Testis (tissue), 5 donors: ENCODE measurements at places on chromosomes 7 and 10.

GRCh38 chr7:102897856-102898531, 14.8 kb upstream of the LRRC17 start:
- DNase-seq, result no peak

- no peak for DNase-seq
These were observed 115.4 kb downstream of the MDFIC start for GRCh38 chr7:115037128-115037802.

DNA sequence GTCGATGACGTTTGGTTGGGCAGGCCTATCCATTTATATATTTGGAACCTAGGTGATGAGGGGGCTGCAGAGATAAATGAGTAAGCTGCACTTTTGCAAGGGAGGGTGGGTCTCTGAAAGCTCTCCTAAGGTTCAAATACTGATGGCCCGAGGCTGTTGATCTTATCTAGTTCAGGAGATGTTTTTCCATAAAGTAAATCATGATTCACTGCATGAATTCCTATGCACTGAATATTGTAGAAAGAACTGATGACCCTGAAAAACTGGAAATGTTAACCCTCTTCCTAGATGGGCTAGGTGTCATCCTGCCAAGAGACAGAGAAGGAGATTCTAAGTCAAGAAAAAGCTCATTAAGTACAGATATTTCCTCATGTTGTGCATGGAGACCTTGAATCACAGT, 459.9 kb downstream of the PLXNA4 start:
- DNase-seq, result no peak

GRCh38 chr7:157568106-157568769, 231.4 kb downstream of the DNAJB6 start:
- no peak for DNase-seq

- DNase-seq, result no peak
These were observed 343.7 kb upstream of the AOAH start for GRCh38 chr7:37068038-37068437.

DNA sequence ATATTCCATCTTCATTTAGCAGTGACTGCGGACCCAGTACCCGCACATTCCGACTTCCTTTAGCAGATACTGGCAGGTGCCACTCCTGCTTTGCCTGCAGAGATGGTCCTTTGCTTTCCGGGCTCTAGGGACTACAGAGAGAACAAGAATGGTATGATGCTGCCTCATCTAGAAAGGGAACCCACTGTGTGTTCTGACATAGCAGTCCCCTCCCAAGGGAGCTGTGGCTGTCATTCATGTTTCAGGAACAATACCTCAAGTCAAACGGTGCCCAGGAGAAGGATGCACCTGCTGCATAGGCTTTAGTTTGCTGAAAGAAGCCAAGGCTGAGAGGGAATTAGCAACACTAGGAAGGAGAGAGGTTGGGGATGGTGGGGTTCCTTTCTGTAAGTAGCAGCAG, 15.9 kb upstream of the TMEM72 start:
- DNase-seq, result no peak

DNA sequence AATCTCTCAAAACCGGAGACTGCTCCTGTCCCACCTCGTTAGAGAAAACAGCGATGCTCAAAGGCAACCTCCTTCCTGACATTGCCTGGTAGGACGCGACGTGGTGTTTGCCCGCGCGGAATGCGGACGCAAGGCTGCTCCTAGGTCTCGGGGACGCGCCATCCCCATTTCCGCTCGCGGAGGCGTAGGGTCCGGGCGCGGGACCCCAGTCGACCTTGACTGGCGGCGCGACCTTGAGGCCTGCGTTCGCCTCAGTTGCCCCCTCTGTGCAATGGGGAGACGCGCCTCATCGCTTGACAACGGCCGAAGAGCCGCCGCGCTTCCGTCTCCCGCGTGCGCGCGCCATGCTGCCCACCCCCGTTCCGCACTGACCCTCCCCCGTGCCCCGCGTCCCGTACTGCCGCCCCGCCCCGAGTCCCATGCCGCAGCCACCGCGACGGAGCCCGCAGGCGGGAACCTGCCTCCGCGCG, 412 bp upstream of the PPIA start:
- peak; percentile 62 for DNase-seq

DNA sequence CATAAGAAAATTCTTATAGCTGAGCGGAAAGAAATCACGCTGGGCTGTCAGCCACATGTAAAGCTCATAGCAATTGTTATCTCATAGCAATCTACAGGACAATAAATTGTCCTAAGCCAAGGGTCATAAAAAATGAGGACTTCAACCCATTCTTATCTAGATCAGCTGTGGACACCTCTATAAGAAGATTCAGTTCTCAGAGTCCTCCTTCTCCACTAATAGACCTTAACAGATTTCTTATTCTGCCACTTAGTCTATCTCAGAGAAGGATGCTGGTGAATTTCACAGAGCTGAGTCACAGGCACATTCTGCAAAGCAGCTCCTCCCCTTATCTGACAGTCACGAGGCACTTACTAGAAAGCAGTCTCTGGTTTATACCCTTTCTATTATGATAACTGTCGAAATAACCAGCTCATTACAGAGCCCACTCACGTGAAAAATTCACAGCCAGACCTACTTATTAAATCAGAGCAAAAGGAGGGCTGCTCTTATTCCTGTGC, 185.3 kb upstream of the PCLO start:
- no peak for DNase-seq

- DNase-seq, result no peak
These were observed 57.6 kb downstream of the USP6NL start for GRCh38 chr10:11553773-11554381.

DNA sequence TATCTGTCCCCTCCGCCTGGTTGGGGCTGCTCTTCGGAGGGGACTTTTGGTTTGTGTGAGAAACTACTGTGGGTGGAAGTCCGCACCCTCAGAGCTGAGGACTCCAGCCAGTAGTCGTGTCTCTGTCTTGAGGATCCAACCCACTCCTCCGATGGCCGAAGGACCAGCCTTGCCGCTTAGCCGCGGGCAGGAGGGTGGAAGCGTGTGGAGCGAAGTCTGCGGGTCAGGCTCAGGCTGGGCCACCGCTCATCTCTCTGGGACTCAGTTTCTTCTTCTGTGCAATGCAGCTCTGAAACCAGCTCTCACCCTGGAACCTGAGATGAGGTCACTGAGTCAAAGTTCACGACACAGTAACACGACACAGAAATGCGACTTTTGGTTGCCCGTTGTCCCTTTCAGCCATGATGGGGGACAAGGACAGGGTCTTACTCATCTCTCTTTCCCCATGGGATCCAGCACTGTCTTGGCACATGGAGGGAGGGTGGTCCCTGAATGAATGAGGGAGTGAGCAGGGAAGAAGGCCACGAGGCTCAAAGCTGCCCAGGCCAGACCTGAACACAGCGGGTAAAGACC, 133.3 kb upstream of the PODXL start:
- DNase-seq, result no peak

GRCh38 chr7:40698214-40698920, 563.6 kb downstream of the SUGCT start:
- no peak for DNase-seq

DNA sequence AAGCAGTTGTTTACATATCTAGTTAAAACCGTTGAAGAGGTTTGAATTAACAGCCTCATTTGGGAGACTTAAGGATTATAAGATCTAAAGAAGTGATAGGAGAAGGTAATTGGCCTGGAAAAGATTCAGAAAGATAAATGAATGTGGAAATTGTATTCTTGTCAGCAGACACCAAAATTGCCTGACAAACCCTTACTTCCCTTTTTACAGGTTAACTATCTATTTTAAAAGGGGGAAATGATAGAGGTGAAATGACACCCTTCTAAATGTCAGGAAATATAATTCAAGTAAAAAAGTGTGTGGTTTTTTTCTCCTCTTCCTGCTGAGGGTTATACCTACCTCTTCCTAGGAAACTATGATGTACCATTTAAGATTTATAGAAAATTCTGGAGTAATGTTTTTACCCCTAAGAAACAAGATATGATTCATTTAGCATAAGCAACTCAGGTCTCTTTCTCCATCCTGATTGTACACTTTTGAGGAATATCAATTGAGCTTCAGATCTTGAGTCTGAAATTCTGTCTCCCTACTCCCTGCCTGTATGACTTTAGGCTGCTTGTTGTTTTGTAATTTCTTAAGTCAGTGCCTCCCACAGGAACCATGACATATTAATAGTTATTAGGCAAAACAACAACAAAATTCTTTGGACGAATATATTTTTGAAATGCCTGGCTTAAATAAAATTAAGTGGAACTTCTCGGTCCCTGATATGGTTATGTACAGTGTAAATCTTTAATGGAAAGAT, 250.4 kb downstream of the RNLS start:
- no peak for DNase-seq

DNA sequence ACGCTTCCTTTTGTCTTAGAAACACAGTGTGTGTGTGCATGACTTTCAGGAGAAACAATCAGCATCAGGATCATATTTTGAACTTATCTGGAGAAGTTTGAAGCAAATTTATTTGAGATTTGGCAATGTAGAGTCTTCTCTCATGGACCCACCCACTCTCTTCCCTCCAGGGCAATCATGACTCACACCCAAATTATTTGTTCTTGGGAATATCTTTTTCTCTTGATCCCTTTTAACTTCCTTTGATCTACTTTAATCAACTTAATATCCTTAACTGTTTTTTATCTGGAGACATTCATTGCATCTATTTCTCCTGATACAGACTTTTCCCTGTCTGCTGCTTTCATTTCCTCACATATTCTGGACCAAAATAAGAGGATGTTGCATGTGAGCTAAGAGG, 1174.3 kb downstream of the GATA3 start:
- DNase-seq, result no peak

DNA sequence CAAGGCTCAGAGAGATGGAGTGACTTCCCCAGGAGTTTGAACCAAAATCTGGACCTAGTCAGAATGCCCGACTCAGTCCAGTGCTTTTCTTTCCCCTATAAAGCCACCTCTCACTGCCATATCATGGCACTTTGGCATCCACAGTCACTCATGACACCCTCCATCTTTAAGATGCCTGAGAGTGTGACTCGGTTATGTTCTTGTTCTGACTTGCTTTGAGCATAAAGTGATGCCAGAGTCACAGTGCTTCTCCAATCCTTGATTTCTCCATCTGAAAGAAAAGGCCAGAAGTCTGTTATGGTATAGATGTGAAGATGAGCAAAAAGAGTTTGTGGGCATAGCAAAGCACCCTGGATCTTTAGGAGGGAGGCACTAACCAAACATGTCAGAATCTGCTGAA, 538.1 kb downstream of the SORCS1 start:
- DNase-seq, result no peak

DNA sequence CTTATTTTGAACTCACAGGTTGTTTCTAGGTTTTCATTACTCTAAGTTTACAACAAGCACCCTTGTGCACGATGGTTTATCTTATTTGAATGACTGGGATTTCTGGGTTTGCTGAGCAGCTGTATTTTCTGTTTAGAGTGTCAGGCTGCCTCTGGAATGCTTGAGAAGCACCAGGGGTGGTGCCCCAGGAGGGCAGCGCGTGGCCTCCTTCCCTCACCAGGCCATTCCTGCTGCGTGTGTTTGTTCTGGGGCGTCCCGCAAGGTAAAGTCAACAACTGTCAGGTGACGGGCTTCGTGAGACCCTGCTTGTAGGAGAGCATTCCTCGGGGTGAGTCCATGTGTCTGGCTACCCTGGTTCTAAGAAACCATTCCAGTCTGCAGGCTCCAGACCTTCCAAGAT, 54.9 kb downstream of the FAM171A1 start:
- no peak for DNase-seq

DNA sequence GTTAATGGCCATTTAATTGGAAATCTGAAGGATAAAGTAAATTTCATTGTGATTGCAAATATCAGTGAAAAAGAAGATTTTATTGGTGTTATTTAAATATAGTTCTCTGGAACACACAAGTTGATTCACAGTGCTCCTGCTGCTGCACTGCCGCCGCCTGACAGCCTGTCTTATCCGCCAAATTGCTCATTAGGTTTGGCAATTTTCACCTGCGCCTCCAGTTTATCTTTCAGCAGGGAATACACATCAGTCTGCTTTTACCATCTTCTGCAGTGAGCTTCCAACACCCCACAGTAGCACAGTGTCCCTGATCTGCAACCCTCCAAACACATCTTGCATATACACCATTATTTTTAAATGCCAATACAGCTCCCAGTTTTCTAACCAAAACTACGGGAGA, 308.3 kb downstream of the PARD3 start:
- no peak for DNase-seq

- DNase-seq, result no peak
These were observed 66.1 kb downstream of the SHH start for GRCh38 chr7:155746188-155746587.

DNA sequence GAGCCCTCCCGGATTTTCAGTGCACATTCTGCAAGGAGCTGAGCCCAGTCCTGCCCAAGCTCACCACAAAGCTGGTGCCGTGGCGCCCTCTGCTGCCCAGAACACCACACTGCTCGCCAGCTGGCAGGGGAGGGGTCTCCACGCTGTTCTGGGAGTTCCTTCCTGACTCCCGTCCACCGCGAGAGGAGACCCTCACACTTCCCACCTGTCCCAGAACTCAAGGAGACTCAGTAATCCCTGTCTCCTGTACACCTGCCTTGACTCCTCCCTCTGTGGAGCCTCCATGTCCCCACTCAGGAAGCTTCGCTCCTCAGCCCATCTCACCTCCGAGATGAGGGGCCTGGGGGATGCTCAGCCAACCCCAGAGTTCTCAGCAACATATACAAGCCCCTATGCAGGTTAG, 11.3 kb downstream of the C10orf105 start:
- DNase-seq, result peak; percentile 58

DNA sequence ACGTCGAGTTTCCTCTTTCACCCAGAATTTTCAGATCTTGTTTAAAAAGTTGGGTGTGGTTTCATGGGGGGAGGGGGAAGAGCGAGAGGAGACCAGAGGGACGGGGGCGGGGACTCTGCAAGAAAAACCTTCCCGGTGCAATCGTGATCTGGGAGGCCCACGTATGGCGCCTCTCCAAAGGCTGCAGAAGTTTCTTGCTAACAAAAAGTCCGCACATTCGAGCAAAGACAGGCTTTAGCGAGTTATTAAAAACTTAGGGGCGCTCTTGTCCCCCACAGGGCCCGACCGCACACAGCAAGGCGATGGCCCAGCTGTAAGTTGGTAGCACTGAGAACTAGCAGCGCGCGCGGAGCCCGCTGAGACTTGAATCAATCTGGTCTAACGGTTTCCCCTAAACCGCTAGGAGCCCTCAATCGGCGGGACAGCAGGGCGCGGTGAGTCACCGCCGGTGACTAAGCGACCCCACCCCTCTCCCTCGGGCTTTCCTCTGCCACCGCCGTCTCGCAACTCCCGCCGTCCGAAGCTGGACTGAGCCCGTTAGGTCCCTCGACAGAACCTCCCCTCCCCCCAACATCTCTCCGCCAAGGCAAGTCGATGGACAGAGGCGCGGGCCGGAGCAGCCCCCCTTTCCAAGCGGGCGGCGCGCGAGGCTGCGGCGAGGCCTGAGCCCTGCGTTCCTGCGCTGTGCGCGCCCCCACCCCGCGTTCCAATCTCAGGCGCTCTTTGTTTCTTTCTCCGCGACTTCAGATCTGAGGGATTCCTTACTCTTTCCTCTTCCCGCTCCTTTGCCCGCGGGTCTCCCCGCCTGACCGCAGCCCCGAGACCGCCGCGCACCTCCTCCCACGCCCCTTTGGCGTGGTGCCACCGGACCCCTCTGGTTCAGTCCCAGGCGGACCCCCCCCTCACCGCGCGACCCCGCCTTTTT, at the start of gene VIM:
TSS of gene VIM (plus strand) at position 151 of the 925 bp plus-strand sequence. CDS start 1,182 bp downstream, outside the sequence.
- DNase-seq, result peak; percentile 92

DNA sequence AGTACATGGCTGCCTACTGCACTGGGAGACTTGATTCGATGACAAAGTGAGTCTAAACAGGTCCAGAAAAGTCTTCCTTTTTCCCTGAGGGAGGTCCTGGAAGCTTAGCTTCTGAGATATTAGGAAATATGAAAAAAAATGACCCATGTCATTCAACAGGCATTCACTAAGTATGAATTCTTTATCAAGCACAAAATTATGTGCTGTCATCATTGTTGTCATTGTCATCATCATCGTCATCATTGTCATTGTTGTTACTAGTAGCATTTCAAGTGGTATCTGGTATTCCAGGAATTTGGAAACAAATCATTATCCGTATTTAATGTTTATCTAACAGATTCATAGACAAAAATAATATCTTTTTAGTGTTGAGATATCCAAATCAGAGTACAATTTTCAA, 49.7 kb upstream of the HECTD2 start:
- no peak for DNase-seq
